ENCODE measurements at places on chromosomes 16 and 17. TPM values are rescaled to one million over a fixed set of nuclear protein-coding genes. Genes with fewer than 3 reads are reported as not detected.

DNA sequence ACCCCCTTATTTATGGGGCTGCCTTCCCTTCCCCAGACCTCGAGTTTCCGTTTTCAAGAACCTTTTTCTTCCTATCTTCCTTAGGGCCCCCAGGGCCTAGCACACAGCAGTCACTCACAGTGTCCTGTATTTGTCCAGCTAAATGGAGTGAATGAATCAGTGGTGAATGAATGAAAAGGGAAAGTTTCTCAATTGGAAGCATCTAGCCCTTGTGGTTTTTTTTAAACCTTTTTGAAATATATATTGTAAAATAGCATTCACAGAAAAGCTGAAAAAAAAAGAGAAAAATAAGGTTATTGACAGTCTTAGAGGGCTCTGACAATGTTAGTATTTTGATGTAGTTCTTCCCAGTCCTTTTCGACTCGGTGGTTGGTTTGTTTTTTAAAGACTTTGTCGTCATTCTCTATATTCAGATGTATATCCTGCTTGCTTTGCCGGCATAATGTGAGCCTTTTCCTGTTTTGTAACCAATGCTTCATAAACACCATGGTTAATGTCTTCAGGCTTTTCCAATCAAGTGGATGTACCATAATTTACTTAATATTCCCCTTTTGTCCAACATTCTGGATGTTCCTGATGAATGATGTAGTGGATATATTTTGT is 45.3 kb downstream of the RAI1 start:
- no peak overlapping the region for H3K27ac ChIP-seq
- peaks cover 19% of the 10 kb centered on the region for H3K27me3 ChIP-seq
- H3K4me1 ChIP-seq = peaks cover 30% of the 10 kb centered on the region
- H3K36me3 ChIP-seq = no peaks in the 10 kb centered on the region

DNA sequence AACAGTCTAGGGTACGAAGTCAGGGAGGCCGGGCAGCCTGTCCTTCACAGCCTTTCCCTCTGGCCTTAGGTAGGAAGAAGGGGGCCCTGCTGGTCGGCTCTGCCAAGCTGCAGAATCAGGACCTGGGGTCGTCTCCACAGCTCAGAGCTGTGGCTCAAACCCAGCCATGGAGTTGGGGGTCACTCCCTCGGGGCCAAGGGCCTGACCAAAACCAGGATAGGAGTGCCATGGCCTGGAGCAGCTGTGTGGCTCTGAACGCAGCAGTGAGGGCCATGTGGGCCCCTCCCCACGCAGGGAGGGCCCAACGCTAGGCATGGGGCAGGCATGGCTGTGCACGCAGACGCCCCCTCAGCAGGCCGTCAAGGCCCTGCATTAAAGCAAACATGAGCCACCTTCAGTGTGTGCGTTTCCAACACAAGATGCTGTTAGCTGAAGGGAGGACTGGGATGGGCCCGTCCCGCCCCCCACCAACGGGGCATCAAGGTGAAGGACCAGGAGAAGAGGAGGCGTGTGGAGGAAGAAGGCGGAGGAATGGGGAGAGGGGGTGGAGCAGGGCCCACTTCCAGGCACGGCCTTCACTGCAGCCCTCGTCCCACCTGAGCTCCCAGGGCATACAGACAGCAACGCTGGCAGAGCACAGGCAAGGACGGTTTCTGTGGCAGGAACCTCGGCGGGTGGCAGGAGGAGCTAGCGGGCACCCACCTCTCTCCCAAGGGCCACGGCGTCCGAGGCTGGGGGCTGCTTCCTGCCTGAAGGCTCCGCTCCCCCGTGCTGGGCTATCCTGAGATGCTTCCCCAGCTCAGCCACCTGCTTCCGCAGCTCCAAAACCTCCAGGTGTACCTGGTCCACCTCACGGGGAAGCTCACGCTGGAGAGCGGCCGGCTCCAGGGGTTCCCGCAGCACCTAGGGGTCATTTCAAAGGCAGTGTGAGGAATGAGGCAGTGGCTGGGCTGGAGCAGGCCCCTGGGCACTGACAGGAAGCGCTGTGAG is 55.3 kb downstream of the CCDC57 start:
- H3K27ac ChIP-seq = no peak overlapping the region
- H3K4me3 ChIP-seq = no peak overlapping the region
- DNase-seq = no peak
- no peaks in the 10 kb centered on the region for H3K36me3 ChIP-seq

GRCh38 chr17:75570034-75570676 is 17.4 kb upstream of the MYO15B start:
- H3K36me3 ChIP-seq = no peaks in the 10 kb centered on the region
- no peak overlapping the region for H3K27ac ChIP-seq
- H3K4me1 ChIP-seq = peaks cover 13% of the 10 kb centered on the region
- DNase-seq = no peak
- H3K4me3 ChIP-seq = no peak overlapping the region

- DNase-seq = no peak
- H3K36me3 ChIP-seq = no peaks in the 10 kb centered on the region
- peaks cover 10% of the 10 kb centered on the region for H3K27me3 ChIP-seq
Measured at GRCh38 chr16:11309895-11310633, 28.9 kb upstream of the PRM1 start.

Gene PIPOX
- total RNA-seq = 5.0 TPM
